ENCODE measurements at places on chromosomes 12 and 14.

DNA sequence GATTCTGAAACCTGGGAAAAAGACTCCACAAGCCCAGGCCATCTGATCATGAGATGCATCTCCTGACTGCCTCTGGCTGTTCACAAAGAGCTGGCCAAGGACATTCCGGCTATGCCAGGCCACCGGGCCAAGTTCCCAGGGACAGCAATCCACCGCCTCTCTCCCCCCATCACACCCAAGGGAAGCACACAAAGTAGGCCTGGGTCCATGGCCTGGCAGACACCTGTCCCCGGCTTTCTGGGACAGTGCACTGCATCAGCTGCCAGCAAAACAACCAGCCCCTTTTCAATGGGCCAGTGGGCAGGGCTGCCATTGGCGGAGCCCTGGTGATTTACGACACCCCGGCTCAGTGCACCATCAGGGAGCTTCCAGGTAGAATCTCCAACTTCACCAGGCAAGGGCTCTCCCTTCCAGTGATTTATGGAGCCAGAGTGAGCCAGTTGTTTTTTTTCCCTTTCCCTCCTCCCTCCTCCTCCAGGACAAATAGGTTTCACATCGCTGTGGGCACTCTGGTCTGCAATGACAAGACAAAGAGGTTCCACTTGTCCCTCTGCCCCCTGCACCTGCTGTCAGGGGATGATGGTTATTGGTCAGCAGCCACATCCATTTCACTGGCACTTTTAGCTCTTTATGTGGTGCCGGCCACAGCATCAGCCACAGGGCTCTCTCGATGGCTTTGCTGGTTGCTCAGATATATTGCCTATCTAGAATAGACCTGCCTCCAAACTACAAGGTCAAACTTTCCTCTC lies 149.6 kb downstream of the SLC38A6 start:
- no peak for DNase-seq

DNA sequence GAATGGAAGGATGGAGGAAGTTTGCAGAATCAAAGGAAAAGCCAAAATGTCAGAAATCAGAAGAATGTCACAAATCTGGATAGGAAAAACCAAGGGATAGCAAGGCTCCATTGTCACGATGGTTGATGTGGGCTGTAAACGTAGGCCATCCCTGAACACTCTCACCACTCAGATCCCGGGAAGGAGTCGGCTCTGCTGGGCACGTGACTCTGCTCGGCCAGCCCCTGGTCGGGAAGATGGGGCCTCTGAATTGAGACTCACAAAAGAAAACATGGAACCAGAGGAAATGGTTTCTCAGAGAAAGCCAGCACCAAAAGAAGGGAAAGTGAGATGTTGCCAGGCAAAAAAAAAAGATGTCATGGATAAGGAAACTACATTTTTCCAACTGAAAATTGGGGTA lies 26.2 kb downstream of the TCP11L2 start:
- DNase-seq = no peak

DNA sequence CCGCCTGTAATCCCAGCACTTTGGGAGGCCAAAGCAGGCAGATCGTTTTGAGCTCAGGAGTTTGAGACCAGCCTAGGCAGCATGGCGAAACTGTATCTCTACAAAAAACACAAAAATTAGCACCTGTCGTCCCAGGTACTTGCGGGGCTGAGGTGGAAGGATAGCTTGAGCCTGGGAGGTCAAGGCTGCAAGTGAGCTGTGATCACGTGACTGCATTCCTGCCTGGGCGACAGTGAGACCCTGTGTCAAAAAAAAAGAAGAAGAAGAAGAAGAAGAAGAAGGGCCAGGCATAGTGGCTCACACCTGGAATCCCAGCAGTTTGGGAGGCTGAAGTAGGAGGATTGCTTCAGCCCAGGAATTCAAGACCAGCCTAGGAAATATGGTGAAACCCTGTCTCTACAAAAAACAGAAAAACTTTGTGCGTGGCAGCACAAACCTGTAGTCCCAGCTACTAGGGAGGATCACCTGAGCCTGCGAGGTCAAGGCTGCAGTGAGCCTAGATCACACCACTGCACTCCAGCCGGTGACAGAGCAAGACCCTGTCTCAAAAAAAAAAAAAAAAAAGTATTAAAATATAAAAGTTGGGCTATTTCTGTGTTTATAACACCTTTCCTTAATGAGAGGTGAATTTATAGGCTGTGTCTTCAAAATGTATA lies 15.5 kb downstream of the RXYLT1 start:
- DNase-seq = no peak

- DNase-seq = no peak
These were observed 458.7 kb downstream of the TMTC2 start for GRCh38 chr12:83145325-83145840.

DNA sequence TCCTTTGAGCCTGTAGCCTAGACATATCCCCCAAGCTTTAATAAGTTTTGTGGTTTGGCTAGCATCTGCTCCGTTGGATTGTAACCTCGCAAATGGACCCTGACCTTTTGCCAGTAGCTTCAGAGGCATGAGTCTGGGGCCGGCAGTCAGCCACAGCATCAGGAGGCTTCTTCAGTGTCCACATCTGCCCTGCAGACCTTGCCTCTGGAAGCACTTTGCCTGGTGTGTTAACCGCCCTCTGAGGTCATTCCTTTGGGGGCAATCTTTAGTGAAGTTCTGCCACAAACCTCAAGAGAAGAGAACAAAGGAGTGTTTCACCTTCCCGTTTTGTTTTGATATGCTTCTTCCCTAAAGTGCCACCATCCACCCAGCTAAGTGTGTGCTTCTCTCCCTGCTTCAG lies 71.4 kb downstream of the GNS start:
- DNase-seq = no peak

Data from stimulated activated CD4-positive, alpha-beta T cell treated with anti-CD3 and anti-CD28 coated beads, Interleukin-1b, Interleukin-23, amount 100 ng/mL, for 1 hour (primary cell).